ENCODE measurements at places on chromosomes 3 and 15.
A peak's percentile ranks its signal among the peaks of the same experiment; 100 is the strongest.

GRCh38 chr3:177842743-177843734 is 645.8 kb upstream of the TBL1XR1 start:
- DNase-seq: no peak

GRCh38 chr3:160390565-160391138 is 8.4 kb downstream of the IFT80 start:
- no peak for DNase-seq

- DNase-seq: no peak
Observed at GRCh38 chr15:66535056-66535455, 29.9 kb downstream of the ZWILCH start.

DNA sequence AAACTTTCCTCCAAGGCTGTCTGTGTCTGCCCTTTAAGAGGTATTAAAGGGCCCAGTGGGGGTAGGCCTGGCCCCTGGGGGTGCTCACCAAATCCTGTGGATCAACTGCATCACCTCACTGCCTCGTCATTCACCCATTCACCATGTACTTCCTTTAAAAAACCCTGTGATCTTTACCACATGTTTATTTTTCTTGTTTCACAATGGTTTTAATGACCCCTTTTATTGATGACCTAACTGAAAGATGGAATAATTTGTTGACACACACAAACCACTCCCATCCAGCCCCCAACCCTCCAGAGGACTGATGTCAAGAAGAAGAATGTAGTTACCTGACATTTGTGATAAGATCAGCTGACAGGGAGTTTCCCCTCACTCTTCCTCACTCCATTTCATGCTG is 40.8 kb downstream of the KCNAB1 start:
- no peak for DNase-seq

GRCh38 chr15:99014803-99015697 is 7.5 kb upstream of the PGPEP1L start:
- DNase-seq: peak; percentile 43

DNA sequence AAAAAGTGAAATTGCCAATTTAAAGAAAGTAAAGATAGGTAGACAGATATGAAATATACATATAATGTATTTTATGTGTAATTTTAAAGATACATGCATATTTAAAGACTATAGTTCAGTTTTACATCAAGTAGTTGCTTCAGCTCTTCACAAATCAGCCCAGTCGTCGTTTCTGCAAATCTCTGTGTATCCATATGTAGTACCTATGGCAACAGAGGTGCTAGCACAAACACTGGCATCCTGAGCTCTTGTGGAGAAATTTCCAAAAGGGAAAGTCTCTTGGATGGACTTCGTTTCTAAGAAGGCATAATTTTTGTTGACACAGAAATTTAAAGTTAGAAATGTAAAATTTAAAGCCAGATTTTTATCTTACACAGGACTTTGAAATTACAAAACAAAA is 1284.7 kb downstream of the ROBO1 start:
- DNase-seq: no peak

DNA sequence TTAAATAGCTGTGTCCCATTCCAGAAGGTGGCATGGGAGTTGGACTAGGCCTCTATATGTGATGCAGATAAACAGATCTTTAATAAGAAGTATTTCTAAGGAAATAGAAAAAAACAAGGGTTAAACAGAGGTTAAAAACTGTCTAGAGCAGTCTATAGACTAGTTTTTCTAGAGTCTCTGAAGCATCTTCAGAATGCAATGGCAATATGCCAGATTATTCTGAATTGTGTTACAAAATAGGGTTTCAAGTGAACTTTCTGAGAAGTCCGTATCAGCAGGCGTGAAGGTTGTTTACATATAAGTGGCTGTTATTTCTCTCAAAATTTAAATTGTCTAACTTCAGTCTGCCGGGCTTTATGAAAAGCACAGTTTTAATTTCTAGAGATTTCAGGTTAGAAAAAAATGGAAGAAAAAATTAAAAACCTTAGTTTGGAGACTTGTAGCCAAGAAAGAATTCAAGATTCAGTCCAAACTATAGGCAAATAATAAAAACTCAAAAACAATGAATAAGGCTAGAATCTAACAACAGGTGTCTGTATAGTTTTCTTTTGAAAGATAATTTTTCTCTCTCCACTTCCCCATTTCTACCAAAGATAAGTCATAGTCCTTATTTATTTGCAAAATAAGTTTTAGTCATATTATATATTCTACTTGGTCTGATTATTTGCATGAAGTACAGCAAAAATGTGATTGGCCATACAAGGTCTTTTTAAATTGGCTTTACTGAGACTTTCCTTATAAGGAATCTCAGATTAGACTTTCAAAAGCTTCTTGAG is 55.2 kb downstream of the OSTN start:
- no peak for DNase-seq

DNA sequence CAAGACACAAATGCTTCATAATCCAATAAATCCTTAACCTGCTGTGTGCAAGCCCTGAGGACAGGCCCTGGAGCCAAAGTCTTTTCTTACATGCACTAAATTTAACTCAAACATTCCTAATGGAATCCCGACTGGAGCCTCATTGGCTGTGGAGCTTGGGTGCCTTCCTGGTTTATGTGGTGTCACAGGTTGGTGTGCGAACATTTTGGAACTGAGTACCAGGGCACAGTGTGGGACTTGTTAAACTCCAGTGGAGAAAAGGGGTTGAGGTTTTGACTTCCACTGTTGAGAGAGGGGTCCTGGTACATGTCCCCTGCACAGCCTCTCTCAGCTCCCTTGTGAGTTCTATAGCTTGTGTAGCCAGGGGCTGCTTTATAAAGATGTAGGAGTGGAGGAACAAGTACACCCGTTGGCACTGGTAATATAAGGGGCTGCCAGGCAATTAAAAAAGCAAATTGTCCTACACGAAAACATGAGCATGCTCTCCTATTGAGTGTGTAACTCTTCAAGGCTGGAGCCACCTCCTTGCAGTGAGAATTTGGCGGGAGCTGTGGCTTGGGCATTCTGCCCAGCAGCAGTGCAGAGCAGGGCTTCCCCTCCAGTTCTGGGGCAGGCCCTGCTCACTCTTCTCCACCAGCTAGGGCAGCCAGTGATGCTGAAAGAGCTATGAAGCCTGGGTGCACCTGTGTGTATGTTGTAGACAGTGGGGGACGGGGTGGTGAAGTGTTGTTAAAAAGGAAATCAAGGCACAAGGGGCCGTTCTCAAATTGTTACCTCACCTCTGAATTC is 218.1 kb downstream of the CLSTN2 start:
- DNase-seq: no peak

DNA sequence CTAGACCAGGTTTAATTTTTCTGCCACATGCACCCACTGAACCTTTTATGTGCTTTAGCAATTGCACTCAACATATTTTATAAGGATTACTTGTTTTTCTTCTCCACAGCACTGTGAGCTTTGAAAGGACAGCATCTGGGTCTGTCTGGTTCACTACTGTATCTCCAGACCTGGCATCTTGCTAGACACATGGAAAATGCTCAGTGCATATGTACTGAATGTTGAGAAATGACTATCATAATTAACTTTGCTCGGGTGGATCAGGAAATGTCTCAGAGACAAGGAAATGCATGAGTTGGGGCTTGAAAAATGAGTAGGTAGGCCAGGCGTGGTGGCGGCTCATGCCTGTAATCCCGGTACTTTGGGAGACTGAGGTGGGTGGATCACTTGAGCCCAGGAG is 40.2 kb downstream of the DOCK3 start:
- peak; percentile 51 for DNase-seq

DNA sequence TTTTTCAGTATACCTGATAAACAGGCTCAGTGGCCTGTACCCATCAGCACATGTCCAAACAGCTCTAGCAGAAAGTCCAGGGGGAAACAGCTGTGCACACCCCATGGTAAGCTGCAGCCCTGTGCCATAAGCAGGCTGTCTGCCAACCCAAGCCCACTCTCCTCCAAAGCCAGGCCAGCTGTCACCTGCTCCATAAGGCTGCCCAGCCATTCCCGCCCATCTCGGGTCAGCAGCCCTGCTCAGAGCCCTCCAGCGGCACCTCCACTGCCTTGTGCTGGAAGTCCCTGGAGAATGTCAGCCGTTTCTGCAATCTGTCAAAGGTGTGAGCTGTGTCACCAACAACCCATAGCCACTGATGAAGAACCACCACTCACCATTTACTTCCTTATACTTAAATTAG is 82.0 kb downstream of the NTRK3 start:
- peak; percentile 80 for DNase-seq

GRCh38 chr3:145639003-145639606 is 521.9 kb downstream of the PLOD2 start:
- peak; percentile 92 for DNase-seq

DNA sequence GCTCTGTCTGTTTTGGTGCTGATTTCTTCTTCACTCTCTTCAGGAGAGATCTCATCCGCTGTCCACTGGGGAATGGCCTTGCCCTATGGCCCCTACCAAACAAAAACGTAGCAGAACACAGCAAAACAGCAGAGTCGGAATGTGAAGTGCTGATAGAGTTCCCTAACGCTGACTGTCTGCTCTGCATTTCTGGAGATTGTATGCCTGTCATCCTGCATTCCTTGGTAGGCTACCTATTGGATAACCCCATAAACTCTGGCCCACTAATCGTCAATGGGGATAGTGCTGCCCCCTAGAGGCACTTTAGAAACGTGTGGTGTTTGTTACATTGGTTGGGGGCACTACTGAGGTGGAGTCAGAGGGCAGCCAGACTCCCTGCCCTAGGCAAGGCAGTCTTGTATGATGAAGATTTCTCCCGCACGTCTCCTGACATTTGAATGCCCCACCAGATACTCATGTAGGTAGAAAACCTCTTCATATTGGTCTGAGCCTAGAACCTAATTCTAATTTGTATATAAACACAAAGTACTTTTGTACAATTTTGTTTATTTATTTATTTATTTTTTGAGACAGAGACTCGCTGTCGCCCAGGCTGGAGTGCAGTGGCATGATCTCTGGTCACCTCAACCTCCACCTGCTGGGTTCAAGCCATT is 15.6 kb upstream of the MAGEF1 start:
- DNase-seq: peak; percentile 92

DNA sequence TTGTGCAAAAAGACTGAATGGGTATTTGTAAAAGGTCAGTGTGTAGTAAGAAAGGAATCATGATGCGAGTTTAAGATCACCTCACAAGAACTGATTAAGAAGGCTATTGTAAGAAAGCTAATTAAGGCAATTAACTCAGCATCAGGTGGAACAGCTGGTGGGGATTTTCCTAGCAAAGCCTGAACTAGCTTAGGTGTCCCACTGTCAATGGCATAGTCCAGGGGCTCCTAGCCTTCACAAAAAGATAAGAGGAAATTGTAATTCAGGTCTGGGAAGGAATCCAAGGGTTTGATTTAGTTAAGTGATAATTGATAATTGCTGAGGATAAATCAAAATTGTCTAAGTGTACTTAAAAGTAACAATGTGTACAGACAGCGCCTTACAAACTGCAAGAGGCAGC is 901.6 kb downstream of the TUSC7 start:
- DNase-seq: peak; percentile 75

DNA sequence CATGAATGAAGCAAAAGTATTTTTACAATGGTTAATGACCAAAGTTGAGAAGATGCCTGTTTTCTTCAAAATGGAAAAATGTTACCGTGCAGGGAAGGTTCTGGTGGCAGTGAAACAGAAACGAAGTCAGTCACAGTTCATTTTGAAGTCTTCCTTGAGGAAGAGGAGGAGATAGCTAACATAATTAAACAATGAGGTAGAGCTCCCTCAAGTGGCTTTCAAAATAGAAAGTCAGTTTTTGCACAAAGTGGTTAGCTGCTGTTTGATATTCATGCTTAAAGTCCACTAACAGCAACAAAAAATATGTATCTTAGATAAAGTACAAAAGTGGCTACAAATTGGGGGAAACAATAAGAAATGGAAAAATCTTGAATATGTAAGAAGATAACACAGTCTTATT is 87.3 kb downstream of the TFG start:
- DNase-seq: no peak

GRCh38 chr3:23739536-23739935 is 66.2 kb upstream of the UBE2E1 start:
- no peak for DNase-seq

- no peak for DNase-seq
Observed at GRCh38 chr3:24387493-24387892, 107.2 kb downstream of the THRB start.

DNA sequence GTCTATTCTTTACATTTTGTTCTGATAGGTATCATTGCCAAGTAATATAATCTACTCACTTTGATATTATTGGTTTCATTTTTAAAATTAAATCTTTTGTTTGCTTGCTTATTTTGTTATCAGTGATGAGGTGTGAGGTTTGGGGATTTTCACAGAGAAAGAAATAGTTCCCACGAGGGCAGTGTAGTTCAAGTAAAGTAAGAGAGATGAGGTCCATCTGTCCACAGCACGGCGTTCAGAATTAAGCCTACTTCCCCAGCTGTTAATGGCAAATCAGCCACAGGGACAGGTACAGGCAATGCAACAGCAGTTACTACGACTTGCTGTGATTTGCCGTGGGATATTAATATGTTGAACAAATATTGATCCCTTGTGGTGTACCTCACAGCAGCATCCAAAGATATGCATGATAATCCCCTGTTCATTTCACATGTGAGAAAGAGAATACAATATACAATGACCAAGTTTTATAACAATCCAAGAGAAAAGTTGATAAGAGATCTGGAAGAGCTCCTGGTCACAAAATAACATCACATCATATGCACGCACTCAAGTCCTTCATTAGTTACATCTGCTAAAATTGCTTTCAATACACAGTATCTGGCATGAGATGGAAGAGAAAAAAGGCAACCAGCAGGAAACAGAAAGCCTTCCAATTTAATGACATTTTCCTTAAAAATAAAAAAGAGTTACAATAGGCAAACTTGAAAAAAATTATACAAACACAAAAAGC is 131.6 kb downstream of the TUSC7 start:
- no peak for DNase-seq

- DNase-seq: no peak
Observed at GRCh38 chr15:48625126-48625525, 20.4 kb downstream of the FBN1 start.

DNA sequence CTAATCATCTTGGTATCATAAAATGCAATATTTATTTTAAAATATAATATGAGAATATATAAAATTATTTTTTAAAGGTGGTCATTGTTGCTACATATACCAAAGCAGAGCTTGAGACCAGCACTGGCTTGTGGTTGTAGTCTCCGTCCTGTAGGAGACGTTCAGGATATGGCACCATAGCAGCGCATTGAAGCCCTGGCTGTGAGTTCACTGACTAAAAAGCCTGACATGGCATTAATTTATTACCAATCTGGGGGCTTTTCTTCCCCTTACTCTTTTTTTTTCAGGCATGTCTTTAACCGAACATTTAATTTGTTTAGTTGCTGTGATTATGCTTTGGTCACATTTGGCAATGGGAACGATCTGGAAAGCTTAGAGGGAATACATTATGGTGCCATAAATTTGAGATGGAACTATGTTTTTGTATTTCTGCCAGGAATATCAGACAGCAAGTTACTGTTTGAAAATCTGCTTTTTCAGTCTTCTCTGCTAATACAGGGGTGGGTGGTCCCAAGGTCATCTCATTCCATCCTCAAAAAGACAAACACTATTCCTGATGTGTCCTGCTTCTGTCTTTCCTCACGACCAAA is 108.5 kb downstream of the ZIC4 start:
- DNase-seq: no peak

- peak; percentile 90 for DNase-seq
Observed at GRCh38 chr3:12875857-12876836, 34.8 kb upstream of the RPL32 start.

- no peak for DNase-seq
Observed at GRCh38 chr3:177451864-177452830, 254.9 kb upstream of the TBL1XR1 start.

- DNase-seq: no peak
Observed at GRCh38 chr3:74122281-74122680, 492.2 kb downstream of the CNTN3 start.

- DNase-seq: no peak
Observed at GRCh38 chr3:180693656-180694055, 14.4 kb upstream of the CCDC39 start.

GRCh38 chr3:43597961-43598360 is 23.9 kb downstream of the ANO10 start:
- DNase-seq: no peak

Data from SK-N-DZ (cell line).